ENCODE measurements at places on chromosomes 7 and 10.
A peak's percentile ranks its signal among the peaks of the same experiment; 100 is the strongest.

DNA sequence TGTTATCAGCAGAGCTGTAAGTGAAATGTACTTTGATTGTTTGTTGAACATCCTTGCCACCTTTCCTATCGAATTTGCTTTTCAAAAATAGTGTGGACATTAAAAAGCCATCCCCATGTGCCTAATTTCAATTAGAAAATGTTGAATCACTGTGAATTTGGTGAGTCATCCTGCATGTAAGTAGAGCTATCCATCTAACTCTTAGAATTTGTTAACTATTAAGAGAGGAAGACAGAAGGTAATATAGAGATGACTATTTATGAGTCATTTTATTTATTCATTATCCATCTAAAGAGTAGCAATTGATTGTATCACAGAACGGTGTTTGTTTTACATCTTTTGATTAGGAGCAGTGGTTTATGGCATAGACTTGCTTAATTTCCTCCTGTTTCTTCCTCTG is 154.7 kb downstream of the MGMT start:
- no peak for DNase-seq

- DNase-seq: no peak
These were observed 180.3 kb downstream of the DNAJB6 start for GRCh38 chr7:157516911-157517781.

DNA sequence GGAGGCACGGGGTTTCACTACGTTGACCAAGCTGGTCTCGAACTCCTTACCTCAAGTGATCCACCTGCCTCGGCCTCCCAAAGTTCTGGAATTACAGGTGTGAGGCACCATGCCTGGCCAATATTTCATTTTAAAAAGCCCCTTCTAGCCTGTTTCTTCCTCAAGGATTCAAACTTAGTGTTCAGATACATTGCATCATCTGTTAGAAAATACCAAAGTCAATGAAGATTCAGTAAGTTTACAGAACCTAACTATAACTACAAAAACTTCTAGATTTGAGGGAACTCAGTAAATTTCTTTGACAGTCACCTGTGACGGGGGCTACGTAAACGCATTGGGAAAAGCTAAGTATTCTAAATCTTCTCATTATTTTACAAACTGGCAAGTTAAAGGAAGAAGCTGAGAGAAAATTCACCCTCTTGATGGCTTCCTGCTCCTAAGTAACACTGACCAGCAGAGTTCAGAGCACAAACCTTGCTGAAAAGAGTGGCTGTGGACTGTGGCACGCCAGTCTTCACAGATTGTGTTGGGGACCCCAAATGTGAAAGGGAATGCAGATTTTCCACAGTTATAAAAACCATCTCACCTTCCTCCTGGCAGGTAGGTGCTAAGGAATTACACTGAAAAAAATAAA is 162.2 kb downstream of the PKD1L1 start:
- DNase-seq: no peak

GRCh38 chr10:94116848-94117247 is 123.1 kb downstream of the PLCE1 start:
- no peak for DNase-seq

GRCh38 chr7:149624419-149625339 is 127.1 kb upstream of the ZNF746 start:
- DNase-seq: peak; percentile 78

GRCh38 chr7:94069162-94069739 is 65.1 kb upstream of the BET1 start:
- no peak for DNase-seq

DNA sequence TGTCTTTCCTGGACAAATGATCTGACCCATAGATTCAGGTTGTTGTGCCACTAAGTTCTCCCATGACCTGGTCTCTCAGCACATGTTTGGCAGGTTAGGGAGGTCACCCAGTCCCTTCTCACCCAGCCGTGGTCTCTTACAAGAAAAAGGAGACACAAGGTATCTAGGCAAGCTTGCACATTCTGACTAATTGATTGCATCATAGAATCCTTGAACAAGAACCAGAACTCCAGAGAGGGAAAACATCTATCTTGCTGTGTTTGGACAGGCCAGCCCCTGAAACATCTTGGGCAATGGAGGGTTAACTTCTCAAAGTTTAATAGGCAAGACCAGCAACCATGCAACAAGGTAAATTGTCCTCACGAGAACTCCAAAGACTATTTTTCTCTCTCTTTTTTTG is 8.5 kb upstream of the HK1 start:
- no peak for DNase-seq

- DNase-seq: no peak
These were observed 85.2 kb downstream of the AMPH start for GRCh38 chr7:38545977-38546376.

DNA sequence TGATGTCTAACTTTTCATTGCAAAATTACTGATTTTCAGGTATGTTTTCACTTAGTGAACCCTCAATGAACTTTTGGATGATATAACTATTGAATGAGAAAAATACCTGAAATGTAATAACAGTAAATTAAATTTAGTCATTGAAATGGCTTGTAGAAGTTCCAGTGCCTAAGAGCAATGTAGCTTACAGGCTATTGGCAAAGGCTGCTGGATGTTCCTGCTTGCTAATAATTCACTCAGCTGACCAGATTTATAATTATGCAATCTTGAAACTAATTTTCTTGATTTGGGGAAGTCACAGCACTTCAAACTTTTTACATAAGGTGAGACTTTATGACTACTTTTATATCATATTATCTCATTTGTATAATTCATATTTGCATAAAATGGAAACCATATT is 73.2 kb downstream of the SORBS1 start:
- no peak for DNase-seq

DNA sequence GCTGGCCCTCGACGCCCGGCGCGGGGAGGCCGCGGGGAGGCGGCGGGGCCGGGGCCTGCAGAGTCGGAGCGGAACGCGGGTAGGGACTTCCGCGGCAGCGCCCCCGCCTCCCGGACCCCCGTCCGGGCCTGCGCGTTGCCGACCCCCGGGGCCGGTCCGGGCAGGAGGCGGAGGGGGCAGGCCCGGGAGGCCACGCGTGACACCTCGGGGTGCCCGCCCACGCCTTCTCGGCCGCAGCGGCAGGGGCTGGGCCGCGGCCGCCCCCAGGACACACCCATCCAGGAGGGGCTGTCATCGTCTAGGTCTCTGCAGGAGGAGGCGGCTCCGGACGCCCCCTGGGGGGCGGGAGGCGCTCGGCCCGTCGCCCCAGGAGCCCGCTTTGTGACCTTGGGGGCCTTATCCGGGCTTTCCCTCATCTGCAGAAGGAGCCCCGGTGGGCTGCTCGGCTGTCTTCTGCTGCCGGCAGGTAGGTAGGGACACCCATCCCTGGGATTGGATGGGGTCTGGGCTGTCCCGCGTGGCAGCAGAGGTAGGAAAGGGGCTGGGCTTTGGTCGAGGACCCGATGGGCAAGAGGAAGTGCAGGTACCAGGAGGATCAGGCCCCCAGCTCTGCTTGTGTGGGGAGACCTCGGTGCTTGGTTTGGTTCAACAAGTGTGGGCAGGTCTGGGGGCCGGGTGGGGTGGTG is 569 bp downstream of the ZNF316 start:
- peak; percentile 78 for DNase-seq

DNA sequence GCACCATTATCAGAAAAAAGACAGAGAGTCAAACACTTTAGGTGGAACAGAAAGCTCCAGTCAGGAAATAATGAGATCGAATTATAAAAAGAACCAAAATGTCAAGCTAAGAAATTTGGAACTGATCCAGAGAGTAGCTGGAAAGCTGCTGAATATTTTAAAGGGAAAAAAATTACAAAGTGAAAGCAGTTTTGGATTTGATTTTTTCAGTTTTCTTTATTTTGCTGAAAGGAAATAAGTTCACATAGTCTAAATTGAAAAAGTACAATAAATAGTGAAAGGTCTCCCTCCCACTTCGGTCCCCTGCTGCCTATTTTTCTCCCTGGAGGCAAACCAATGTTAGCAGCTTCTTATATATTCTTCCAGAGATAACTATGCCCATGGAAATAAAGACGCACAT is 11.3 kb upstream of the TOMM7 start:
- no peak for DNase-seq

DNA sequence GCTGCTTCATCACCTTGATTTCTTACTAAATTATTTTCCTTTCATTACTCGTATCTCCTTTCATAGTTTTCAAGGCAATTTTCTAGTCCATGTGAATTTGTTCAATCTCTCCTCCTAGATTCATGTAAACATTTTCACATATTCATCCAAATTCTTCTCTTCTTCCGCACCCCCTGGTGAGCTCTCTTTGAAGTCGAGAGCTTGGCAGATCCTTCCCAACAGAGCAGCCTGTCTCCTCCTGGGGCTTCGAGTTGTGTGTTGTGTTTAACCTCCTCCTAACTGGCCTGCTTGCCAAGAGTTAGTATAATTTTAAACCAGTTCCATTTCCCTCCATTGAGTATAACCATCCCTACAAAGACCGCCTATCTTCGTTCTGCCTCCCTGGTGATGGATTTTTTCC is 272.4 kb upstream of the CELF2 start:
- no peak for DNase-seq

- DNase-seq: no peak
These were observed 19.6 kb downstream of the GRID1 start for GRCh38 chr10:86346799-86347665.

DNA sequence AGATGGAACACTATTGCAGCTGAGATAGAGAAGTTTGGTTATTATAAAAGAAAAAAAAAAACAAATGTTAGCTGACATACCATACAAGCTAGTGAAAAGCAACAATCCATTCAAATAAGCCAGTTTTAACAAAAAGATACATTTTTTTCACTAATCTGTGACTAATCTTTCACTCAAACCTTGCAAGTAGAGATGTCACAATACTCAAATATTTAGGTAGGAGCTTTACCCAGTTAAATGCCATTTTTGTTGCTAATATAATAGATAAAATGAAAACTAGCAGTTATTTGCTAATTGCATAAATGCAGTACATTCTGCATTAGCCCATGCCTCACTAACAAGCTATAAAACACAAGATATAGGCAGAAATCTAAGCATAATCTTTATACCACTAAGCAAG is 123.6 kb downstream of the BTAF1 start:
- DNase-seq: no peak

DNA sequence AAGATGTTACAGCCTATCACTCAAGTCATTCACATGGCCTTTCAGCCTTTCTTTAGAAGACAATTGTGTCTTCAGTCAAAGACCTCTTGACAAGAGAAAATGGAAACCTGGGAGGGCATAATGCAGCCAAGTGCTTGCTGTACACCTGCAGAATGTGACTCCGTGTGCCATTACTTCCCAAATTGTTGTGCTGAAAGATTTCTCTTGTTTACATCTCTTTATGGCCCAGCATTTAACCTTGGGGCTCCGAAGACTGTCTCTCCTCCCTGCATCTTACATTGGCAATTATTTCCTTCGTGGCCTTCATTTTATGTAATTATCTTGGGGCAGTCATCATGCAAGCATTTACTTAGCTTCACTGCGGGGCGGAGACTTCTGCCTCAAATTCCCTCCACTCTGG is 287.0 kb downstream of the TCF7L2 start:
- DNase-seq: no peak
